ENCODE measurements at places on chromosomes 6 and 20. TPM values are rescaled to one million over a fixed set of nuclear protein-coding genes. Genes with fewer than 3 reads are reported as not detected.

Gene CNKSR3
- total RNA-seq: 9.6 TPM

Gene SNAP25
- total RNA-seq: not detected

Gene KIAA0408
- 0.28 TPM for total RNA-seq

DNA sequence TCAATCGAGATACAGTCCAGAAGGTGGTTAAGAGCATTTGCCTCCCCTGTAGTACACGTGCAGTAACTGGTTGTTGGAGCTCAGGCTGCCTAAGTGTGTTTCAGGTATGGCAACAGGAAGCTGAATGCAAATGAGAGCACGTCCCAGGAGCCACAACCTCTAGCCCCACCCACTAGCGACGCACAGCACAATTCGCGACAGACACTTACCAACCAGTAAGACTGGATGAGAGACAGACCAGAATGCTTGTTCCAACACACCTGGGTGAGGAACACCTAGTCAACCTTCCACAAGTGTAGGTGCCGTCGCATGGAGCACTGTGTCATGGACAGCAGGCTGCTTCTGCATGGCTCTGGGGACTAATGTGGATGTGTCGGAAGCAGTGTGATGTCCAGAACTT is 7.2 kb upstream of the SERPINB1 start:
- no peak for DNase-seq

Gene ULBP2
- total RNA-seq: 0.85 TPM

GRCh38 chr20:23106271-23106851 is 20.2 kb upstream of the CD93 start:
- DNase-seq: no peak

Gene XRN2
- 31.9 TPM for total RNA-seq

Gene ZNF318
- total RNA-seq: 14.6 TPM

DNA sequence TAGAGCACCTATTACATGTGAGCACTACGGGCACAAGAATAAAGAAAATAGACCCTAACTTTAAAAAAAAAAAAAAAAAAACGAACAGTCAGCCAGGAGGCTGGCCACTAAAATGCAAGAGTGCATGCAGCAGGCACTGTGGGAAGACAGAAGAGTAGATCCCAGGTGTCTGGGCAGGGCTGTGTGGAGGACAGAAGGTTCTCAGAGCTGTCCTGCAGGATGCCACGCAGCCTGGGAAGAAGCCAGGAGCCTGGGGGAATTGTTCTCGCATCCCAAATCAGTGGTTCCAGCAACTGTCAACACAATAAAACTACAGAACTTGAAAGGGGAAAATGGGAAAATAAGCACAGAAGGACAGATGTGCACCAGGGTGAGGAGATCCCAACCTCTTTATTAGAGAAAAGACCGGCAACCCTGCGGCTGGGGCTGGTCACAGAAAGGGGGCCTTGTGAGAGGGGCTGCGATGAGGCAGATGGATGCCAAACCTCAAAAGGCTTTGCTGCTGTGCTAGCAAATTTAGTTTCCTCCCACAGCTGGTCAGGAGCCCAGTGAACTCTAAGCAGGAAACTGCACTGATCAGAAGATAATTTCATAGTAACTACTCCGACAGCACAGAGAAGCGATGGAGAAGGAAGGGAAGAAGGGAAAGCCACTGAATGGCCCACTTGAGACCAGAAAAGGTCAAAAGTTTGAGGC is 30.9 kb downstream of the MAP3K5 start:
- no peak for DNase-seq

Gene SNTA1
- total RNA-seq: 194 TPM

GRCh38 chr6:166437661-166438060 is 54.9 kb upstream of the MPC1 start:
- DNase-seq: no peak

GRCh38 chr6:124873066-124873410 is 89.2 kb upstream of the RNF217 start:
- no peak for DNase-seq

DNA sequence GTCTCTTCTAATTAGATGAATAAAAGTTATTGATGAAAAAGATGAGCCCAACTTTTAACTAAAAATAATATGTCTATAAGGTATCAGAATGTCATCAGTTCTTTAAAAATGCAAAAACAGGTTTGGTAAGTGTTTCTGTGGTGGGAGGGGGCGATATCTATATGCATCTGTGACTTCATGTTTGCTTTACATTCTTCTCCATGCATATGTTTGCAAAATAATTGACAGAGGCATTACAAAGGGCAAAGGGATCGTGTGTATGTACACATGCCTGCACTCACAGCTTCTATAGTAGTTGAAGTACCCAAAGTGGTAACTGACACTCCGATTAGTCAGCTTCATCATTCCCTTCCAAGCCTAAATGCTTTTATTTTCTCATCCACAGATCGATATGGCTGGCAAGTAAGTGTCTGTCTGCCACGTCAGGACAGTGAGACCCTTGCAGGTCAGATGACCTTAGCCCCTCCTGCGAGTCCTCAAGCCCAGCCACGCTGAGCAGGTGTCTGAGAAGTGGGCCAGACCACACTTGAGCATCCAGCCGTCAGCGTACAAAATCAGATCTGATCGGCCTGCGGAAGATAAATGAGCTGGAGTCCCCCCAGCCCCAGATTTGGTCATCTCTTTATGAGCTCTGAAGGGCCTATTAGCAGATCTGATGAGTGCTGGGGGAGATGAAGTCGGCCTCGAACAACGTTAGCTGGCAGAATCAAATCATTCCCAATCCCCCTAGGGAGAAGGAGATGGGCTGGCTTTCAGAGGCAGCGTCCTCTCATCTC is 369.1 kb downstream of the MAFB start:
- no peak for DNase-seq

DNA sequence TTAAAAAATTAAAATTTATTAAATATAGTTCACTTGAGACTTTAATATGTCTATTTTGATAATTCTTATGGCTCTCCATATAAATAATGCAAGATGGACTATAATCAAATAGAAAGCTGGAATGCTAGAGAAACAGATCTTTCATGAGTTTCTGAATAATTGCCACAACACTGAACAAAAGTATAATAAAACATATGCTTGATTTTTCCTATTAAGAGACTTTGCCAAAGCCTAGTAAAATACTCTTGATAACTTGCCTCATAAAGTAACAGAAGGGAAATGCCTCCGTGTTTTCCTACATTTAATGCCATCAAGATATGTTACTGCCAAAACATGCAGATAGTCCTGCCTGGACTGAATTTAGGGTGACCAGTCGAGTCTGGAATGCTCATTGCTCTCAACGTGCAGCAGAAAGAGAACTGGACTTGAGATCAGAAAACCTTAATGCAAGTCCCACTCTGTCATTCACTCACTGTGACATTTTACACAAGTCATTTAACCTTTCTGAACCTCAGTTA is 153.2 kb downstream of the AIG1 start:
- DNase-seq: no peak

DNA sequence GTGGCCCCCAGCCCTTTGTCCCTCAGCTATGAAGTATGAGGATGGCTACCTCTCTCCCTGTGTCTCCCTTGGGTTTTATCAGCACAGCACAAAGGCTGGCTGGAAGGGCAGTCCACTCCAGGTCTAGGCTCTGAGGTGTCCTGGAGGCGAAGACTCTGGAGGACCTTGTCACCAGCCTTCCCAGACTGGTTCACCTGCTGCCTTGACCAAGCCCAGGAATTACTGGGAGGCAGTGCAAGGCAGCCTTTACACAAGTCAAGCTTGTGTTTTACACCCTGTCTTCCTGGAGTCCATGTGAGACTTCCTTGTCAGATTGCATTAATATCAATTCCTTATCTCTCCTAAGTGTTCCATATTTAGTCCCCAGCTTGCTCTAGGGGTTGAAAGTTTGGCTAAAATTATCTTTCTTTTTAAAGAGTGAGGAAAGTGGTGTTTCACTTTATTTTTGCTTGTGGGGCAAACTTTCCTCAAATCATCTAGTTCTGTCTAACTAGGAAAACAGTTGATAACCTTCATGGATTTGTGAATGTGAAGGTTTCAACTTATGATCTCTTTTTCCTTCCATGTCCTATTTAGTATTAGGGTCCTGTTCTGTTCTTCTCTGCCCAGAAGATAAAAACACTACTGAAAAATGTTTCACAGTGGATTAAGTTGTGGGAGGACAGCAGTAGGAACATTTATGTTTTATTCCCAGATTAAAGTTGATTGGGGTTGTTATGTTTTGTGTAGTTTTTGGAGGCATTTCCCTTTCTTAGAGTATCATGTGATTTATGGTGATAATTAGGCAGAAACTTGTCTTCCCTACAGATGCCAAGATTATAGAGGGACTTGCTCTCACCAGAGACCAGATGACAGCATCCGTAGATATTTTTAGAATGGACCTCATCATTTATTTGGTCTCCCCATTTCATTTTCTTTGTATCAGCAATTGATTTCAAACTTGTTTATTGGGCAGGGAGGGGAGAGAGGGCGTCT is 114.8 kb downstream of the FOXO3 start:
- DNase-seq: no peak

DNA sequence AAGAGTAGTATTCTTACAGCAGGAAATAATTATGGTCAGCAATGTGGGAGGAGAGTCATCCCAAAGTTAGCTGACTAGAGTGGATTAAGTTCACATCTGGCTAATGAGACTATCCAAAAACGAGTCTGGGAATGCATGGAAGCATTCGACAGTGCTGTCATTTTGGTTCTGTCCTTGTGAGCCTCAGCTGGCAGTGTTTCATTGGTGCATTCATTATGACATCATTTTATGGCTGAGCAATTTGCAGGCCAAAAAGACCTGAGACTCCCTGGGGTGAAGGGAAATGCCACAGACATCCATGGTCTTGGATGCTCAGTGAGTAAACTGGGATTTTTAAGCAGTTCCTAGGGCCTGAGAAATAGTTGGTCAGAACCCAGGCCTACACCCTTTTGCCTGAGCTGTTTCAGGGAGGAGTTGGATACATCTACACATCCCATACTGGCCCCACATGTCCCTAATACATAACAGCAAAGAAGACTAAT is 196.4 kb upstream of the CCN2 start:
- DNase-seq: peak; percentile 44

DNA sequence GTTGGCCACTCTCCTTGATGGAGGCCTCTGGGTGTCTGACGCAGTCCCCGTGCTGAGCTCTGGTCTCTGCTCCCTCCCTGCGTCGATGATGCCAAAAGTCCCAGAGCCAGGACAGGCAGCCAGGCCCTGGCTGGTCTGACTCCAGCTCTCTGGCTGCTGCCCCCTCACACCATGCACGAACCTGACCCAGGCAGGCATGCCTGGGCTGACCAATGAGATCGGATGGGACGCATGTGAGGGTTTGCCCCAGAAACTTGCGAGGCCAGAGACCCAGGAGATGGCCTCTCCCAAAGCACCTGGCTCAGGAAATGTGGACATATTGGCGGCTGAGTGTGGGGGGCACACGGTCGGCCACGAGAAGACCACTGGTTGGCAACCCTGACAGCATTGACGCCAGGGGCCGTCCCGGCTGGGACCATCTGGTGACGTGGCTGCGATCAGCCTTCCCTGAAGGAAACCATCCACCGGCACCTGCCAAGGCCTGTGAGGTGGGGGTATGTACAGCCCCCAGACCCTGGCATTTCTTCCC is 51.2 kb upstream of the FRMD1 start:
- peak; percentile 58 for DNase-seq

DNA sequence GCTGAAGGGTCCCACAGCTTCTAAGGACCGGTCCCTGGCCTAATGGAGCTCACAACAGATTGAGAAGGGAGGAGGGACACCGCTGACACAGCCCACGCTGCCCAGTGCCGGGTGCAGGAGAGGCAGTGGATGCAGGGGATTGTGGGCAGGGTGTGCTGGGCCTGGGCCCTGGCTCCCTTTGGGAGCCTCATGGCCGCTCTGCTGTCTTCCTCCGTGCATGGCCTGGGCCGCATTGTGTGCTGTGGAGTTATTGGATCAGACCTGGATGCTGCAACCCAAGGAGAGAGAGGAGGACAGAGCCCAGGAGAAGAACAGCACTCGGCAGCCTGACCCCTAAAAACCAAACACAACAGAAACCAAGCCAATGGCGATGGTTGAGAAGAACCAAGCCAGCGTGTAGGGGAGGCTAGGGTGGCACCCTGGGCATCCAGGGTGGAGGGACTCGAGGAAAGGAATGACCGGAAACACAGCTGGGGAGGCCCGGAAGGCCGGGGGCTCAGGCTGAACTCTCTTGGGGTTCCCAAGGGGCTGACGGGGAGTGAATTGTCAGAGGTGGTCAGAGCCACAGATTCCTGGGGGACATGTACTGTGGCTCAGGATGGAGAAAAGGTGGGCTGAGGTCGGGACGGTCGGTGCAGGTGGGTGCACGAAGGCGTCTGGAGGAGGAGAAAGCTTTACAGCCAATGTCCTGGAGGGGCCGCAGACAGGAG is 41.0 kb downstream of the ERMARD start:
- no peak for DNase-seq

DNA sequence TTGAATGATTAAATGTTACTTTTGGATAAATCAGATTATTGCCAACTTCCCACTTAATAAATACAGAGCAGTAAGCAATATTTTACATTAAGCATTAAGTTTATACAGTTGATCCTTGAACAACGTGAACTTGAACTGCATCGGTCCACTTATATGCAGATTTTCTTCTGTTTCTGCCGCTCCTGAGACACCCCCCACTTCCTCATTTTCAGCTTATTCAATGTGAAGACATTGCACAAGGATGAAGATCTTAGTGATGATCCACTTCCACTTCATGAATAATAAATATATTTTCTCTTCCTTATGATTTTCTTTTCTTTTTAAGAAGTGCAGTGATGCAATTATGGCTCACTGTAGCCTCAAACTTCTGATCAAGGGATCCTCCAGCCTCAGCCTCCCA is 167.2 kb downstream of the LINC00237 start:
- no peak for DNase-seq

GRCh38 chr6:31350196-31351032 is 6.6 kb downstream of the HLA-B start:
- DNase-seq: no peak

GRCh38 chr20:1199212-1199873 is 3.9 kb upstream of the C20orf202 start:
- no peak for DNase-seq

DNA sequence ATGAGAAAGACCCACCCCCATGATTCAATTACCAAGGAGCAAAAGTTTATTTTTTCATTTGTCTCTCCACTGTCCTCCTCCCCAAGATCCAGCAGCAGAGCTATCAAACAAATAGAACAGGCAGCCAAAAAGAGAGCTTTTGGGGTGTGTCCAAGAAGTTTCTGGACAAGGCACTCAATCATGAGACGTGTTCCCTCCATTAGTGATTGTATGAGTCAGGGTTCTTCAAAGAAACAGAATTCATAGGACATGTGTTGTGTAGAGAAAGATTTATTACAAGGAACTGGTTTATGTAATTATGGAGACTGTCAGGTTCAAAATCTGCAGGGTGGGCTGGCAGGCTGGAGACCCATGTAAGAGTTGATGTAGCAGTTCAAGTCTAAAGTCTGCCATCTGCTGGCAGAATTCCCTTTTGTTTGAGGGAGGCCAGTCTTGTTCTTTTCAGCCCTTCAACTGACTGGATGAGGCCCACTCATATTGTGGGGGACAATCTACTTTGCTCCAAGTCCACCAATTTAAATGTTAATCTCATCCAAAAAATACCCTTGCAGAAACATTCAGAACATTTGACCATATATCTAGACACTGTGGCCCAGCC is 248.1 kb upstream of the OPRM1 start:
- DNase-seq: no peak

Gene PHACTR1
- 64.0 TPM for total RNA-seq

GRCh38 chr20:5191829-5192569 is 65.2 kb downstream of the CDS2 start:
- DNase-seq: no peak

- DNase-seq: no peak
Measured at GRCh38 chr6:71584712-71585436, 296.3 kb downstream of the OGFRL1 start.

Gene CDH26
- 1.3 TPM for total RNA-seq

Measured in heart left ventricle (tissue), 16 donors.